NT2/D1 (cell line): ENCODE measurements at places on chromosomes 13 and 19.

DNA sequence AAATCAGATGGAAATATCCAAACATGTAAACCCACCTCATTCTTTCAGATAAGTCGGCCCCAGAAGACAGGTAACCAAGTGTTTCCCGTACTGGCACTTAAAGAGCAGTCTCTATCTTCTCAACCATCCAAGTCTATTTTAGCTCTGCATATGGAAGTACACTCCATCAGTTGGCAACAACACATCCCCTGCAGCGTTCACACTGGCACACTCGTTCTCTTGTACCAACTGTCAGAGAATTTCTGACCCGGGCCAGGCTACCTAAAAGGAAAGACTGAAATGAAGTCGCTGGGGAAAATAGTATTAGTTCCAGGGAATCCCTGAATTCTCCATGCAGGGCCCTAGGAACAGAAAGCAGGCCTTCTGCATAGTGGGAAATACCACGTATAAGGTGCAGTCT lies 109.3 kb downstream of the RXFP2 start:
- no peak for DNase-seq

GRCh38 chr19:50750010-50750409 lies 20.3 kb upstream of the GPR32 start:
- DNase-seq = no peak

- no peak for DNase-seq
Observed at GRCh38 chr13:39567569-39567968, 35.4 kb downstream of the LHFPL6 start.

- peak; percentile 85 for DNase-seq
Observed at GRCh38 chr19:35869327-35870123, 1.2 kb downstream of the APLP1 start.

DNA sequence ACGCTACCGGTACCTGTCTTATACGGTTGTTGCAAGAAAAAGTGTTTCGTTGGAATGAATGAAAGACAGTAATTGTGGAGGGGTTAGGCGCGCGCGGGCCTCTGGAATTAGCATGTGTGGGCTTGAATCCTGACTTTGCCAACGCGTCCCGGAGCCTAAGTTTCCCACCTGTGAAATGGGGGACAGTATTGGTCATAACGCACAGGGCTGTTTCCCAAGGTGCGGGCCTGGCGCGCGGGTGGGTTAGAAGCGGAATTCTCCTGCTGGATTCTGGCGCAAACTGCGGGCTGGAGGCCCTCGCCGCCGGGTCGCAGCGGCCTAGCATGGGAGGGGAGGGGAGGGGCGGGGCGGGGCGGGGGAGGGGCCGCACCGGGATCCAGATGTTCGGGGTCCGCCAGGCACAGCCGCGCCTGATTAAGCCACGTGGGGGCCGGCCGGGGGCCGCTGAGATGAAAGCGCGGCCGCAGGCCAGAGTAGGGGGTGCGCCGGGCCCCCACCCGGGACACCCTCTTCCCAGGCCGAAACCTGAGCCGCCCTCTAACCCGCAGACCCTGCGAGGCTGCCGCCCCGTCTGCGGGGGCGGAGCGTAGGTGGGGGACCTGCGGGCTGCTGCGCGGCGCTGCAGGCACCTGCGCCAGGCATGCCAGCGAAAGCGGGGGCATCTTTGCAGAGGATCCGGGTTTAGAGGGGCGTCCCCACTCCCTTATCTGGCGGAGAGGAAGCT lies 1.2 kb upstream of the TMEM59L start:
- DNase-seq = no peak

GRCh38 chr13:22499919-22500318 lies 680.9 kb upstream of the SGCG start:
- no peak for DNase-seq

DNA sequence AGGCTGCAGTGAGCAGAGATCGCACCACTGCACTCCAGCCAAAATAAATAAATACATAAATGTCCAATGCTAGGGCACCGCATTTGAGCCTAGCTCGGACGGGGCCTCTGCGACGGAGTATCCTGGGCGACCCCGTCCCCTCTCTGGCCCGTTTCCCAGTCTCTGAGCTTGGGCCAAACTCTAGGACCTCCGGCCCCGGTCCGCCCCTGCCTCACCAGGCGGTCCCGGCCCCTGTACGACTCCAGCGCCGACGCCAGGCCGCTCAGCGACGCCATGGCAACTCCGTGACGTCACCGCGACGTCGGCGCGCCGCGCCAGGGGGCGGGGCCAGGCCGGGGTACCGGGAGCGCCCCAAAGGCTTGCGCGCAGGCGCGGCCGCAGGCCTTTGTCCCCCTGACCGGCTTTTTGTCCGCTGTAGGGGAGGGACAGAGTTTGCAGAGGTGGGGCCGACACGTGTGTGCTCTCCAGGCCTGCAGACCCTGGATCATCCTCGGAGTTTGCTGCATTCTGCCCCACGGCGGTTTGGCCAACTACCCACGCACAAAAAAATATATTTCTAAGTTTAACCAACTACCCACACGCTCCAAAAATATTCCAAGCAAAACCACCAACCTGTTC lies at the start of gene PEX11G:
PEX11G (minus strand) TSS at position 300 of the 618 bp plus-strand sequence; CDS start at position 275, 25 bp downstream.
- peak; percentile 87 for DNase-seq

DNA sequence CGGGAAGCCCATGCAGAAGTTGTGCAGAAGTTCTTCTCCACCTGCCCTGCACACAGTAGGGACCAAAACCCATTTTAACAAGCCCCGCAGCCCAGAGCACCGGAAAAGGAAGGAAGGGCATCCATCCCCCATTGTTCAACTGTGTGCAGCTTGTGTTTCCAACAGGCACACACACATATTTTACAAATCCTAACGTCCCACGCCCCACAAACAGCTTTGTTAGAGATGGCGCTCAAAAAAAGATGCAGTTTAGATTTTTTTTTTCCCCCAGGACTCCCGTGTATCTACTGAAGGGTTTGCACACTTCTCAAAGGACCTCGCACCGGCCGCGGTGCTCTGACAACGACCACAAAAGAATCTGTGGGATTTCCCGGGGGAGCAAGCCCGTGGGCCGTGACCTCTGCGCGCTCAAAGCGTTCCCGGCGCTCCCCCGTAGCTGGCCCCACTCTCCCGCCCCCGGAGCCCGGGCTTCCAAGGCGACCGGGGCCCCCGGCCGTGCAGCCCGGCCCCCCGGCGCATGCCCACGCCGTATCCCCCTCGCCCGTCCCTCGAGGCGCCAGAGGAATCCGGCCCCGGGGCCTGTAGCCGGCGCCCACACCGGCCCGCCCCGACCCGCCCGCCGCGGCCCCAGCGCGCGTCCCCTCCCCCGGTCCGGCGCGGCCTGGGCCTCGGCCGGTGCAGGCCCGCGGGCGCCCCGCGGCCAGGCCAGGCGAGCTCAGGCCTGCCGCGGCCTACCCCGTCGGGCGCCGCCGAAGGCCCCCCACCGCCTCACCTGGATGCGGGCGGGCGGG lies 523 bp downstream of the ELAVL1 start:
- DNase-seq = no peak

DNA sequence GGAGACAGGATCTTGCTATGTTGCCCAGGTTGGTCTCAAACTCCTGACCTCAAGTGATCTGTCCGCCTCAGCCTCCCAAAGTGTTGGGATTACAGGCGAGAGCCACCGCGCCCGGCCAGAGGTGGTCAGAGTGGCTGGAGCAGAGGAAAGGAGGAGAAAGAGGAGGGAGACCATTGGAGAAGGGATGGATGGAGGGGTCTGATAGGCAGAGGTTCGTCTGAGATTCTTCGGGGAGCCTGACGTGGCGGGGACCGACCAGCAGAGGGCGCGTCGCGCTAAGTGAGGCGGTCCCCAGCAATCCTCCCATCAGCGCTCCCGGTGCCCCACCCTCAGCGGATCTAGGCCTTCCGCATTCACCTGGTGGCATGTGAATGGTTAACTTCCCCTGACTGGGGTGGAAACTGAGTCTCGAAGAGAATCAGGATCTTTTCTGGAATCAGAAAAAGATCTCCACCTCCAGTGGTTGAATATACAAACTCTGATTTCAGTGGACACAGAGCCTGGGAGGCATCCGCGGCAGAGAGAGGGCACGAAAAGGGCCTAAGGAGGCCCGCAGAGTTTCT lies 8.8 kb downstream of the GTPBP3 start:
- no peak for DNase-seq

- no peak for DNase-seq
Observed at GRCh38 chr13:112850273-112850672, 118.7 kb upstream of the MCF2L start.

- no peak for DNase-seq
Observed at GRCh38 chr19:6530386-6531162, at the start of gene TNFSF9. TSS of gene TNFSF9 (plus strand) at chr19:6531026. CDS start at chr19:6531037, 11 bp downstream.

DNA sequence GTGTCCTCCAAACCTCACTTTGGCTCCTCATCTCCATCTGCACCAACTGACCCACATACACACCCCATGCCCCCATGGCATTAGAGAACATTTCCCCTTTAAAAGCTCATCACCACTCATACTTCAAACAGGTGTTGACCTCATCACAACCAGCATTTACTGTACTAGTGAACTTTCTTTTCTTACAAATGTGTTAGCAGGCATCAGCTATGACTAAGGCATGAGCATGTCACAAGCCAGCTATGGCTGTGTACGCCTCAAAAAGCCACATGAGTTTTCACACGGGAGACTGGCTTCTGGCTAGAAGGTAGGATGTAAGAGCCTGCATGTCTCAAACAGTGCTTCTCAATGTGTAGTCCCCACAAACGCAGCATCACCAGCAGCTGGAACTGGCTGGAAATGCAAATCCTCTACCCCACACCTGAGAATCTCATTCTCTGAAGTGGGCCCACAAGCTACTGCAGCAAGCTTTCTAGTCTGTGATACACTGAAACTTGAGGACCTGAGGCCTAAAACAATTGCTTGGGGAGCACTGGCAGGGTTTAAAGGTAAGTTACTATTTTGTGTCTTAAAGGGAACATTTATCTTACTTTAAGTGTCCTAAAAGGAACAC lies 66.8 kb downstream of the TUBGCP3 start:
- DNase-seq = no peak

DNA sequence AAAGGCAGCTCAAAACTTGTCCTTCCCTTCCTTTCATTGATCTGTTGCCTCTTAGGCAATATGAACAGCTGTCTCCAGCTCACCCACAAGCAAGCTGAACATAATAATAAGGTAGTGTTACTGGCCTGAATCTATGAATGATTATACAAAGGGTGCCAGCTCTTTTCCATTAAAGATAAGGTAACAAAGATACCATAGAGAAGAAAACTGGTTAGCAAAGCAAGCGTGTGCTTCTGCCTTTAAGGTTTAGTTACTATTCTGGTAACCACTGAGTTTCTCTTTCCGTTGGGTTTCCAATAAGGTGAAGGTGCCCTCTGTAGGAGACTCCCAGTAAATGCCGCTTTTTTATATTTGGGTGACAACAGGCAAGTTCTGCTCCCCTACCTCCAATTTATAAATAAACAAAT lies 12.1 kb upstream of the DACH1 start:
- DNase-seq = no peak

GRCh38 chr19:32599736-32600157 lies 18.8 kb downstream of the PDCD5 start:
- peak; percentile 15 for DNase-seq

DNA sequence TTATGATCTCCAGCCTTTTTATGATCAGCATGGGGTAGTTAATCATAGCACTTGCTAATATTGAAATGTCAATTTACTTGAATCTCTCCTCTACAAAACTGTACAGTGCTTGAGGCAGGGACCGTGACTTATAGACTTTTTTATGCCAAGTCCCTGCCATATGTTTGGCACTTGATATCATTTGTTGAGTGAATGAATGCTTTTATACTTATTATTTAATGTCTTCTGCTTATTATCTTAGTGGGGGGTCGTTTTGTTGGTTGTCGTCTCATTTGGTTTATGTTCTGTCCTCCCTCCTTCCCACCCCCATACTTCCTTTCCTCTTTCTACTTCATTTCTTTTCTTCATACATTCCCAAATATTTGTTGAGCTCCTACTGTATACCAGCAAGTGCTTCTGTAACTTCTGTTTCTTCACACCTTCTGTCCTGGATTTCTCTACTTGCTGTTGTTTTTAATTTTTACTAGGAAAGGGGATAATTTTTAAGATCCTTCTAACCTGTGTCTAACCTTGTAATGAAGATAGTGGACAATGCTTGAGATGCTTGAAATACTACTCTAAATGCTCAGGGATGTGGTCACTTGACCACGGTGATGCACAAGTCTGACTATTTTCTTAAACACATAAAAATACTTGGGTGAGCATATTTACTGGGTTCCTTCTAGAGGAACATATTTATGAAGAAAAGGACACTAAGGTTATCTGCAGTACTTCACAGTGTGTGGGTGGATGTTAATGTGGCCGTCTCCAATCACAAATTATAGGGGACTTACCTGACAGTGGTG lies 223.8 kb downstream of the TDRD3 start:
- DNase-seq = no peak

DNA sequence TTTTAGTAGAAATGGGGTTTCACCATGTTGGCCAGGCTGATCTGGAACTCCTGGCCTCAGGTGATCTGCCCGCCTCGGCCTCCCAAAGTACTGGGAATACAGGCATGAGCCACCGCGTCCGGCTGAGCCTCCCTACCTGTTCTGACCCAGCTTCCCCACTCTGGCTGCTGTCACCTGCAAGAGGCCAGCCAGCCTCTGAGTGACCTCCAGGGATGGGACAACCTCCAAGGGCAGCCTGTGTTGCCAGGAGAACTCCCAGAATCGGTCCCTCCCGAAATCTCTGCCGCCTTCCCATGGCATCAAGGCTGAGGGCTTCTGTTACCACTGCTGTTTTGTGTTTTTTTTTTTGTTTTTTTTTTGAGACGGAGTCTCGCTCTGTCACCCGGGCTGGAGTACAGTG lies 11.3 kb downstream of the CERS4 start:
- DNase-seq = no peak

GRCh38 chr13:100563779-100564178 lies 24.8 kb downstream of the GGACT start:
- DNase-seq = no peak

DNA sequence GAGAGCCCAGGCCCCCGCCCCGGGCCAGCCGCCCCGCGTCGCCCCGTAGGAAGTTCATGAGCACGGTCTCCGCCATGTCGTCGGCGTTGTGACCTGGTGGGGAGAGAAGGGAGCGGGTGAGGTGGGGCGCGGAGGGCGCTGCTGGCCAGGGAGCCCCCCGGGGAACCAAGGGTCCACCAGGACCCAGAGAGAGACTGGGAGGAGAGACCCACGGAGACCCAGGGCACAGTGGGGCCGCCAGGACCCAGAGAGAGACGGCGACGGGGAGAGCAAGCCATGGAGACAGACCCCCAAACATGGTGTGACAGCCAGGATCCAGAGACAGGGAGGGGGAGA lies 9.2 kb downstream of the CTU1 start:
- DNase-seq = no peak

- no peak for DNase-seq
Observed at GRCh38 chr19:55441692-55442321, 1.3 kb downstream of the SHISA7 start.

GRCh38 chr19:37914908-37915307 lies 7.9 kb downstream of the SIPA1L3 start:
- DNase-seq = no peak
